ENCODE measurements at places on chromosomes 2 and 18.

DNA sequence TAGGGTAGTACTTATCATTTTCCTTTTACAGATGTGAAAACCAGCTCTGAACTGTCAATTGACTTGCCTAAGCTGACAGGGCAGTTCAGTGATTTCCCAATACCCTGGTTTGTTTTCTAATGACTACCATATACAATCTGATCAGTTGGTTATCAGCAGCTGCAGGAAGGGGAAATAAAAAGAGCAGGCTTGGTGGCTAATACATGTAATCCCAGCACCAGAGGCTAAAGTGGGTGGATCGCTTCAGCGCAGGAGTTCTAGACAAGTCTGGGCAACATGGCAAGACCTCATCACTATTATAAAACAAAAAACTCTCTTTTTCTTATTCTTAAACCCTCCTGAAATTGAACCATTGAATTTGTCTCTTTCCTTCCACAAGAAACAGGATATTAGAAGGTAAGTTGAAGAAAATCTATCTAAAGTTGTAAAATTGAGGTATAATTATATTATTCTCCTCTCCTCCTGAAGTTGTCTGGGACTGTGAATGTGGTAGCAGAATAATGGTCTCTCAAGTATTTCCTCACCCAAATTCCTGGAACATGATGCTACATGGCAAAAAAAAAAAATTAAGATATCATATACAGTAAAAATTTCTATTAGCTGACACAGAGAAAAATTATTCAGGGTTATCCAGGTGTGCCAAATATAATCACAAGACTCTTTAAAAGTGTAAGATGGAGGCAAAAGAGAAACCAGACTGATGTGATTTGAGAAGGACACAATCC lies 1441.6 kb downstream of the SUCLG1 start:
- DNase-seq: no peak

- no peak for DNase-seq
Measured at GRCh38 chr2:127685410-127686080, 10.2 kb upstream of the LIMS2 start.

DNA sequence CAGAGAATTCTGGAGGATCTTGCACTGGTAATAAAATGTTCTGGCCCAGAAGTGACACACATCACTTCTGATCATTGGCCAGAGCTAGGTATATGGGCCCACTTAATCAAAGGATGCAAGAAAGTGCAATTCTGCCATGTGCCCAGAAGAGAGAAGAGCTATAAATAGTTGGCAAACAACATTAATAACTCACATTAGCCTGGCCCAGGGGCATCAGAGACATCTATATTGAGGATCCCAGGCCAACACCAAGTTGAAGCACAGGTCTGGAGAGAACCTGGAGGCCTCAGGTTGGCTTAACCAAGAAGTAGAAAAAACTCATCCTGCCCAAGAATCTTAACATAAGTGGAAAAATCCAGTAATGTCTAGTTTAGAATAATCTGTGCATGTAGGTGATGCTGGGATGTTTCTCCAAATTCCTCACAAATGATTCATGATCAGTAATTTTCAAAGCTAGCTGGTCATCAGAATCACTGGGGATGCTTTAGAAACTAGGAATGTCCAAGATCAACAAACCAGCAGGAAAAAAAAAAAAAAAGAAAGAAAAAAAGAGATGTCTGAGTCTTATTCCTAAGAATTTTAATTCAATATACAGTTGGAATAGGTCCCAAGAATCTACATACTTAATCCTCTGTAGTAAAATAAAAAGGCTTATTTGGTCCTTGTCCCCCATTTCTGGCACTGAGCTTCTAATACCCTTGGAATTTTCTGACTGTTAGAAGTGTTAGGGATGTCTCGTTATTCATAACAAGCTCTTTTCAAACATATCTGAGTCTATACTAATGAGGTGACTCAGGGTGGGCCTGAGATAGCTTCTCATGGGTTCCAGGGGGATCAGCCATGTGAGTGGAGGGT lies 35.0 kb upstream of the EVA1A start:
- no peak for DNase-seq

DNA sequence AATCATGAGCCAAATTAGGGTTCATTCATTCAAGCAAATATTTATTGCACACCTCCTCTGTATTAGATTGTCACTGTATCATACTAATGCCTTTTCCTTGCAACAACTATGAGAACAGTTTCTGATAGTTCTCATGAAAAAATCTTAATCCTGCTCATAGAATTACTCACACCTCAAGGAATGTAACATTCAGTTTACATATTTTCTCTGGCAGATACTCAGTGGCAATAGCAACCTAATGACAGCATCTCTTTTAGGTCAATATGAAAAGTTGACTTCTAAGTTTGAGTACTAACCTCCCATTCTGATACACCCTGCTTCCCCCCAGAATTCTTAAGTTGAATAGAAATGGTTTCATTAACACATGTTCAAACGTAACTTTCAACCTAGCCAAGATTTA lies 132.0 kb downstream of the VWC2L start:
- DNase-seq: no peak

GRCh38 chr2:236670235-236670620 lies 100.6 kb downstream of the ACKR3 start:
- DNase-seq: no peak

DNA sequence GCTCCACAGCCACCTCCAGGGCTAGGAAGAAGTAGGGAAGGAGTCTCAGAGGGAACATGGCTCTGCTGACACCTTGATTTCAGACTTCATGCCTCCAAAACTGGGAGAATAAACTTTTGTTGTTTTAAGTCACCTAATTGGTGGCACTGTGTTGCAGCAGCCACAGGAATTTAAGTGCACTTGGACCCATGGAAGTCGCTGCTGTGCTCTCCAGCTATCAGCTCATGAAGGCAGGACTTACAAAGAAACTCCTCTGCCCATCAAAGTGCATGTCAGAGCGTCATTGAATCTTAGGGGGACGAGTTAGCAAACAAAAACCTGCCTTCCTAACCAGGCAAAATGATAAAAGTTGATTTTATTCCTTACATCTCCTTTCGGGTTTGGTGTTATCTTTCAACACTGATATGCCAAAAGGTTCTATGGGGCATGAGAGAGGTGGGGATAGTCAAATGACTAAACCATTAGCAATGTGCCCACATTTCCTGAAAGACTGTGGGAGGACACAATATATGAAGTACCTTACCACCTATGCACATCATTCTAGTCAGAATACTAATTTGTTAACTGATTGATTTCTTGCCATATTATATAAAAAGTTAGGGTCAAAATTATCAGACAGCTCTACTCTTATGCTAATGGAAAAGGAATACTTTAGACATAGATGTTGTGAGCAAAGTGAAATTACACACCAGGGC lies 235.8 kb upstream of the TNP1 start:
- no peak for DNase-seq

DNA sequence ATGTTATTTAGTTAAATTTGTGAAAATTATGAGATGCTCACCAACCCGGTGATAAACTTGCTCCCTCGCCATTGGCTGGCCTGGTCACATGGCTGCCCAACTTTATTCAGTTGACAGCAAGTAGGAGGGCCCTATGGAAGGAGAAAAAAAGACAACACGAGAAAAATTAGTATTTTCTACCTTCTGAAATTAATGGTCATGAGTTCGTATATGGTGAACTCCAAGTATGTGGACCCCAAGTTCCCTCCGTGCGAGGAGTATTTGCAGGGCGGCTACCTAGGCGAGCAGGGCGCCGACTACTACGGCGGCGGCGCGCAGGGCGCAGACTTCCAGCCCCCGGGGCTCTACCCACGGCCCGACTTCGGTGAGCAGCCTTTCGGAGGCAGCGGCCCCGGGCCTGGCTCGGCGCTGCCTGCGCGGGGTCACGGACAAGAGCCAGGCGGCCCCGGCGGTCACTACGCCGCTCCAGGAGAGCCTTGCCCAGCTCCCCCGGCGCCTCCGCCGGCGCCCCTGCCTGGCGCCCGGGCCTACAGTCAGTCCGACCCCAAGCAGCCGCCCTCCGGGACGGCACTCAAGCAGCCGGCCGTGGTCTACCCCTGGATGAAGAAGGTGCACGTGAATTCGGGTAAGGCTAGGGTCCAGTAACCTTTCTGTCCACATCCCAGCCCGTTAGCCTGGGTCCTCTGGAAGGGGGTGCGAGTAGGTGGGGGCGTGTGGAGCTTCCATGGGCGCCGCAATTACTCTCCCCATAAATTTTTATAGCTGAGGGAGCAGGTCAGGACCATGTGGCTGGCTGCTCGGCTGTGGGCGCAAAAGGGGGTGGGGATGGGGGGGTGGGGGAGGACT lies at the start of gene HOXD4:
HOXD4 (plus strand) TSS at position 109 of the 846 bp plus-strand sequence; CDS start at position 193, 84 bp downstream.
- no peak for DNase-seq

GRCh38 chr2:234251326-234252271 lies 201.1 kb downstream of the SPP2 start:
- DNase-seq: no peak

GRCh38 chr2:106187273-106187891 lies 6.7 kb downstream of the UXS1 start:
- no peak for DNase-seq

DNA sequence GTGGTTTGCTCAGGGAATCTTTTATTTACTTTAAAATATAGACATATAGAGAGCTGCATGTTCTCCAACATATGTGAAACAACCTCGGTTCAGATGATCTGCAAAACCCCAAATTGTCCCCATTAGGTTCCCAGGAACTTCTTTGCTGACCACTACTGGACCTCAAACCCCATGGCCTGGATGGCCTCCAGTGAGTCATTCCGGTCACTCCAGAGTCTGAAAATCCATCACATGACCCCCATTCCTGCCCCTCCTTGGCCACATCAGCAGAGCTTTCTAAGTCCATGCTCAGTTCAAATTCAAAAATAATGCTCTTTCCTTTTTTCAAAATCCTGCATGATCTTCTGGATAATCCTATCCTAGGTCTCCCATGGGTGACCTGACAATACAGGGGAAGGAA lies 271.0 kb downstream of the TNS1 start:
- DNase-seq: no peak

GRCh38 chr2:127188797-127189196 lies 31.3 kb downstream of the CYP27C1 start:
- no peak for DNase-seq

DNA sequence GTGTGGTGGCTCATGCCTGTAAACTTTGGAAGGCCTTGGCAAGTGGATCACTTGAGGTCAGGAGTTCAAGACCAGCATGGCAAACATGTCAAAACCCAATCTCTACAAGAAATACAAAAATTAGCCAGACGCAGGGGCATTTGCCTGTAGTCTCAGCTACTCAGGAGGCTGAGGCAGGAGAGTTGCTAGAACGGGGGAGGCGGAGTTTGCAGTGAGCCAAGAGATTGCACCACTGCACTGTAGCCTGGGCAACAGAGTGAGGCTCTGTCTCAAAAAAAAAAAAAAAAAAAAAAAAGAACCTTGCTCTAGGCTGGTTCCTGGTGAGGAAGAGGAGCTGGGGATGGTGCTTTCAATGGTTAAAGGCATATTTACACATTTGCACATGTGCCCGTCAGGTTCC lies 129.4 kb downstream of the LYPD6B start:
- no peak for DNase-seq
